MG63 (cell line): ENCODE measurements at places on chromosomes 5 and 9.

- no peak for DNase-seq
These were observed 119.4 kb downstream of the VCAN start for GRCh38 chr5:83590966-83591365.

GRCh38 chr9:79955300-79955699, 383.5 kb downstream of the TLE4 start:
- DNase-seq, result no peak

GRCh38 chr9:3541206-3541605, 15.4 kb upstream of the RFX3 start:
- DNase-seq, result no peak

- no peak for DNase-seq
These were observed 204.8 kb upstream of the PIK3R1 start for GRCh38 chr5:68010740-68011139.

- no peak for DNase-seq
These were observed 11.1 kb downstream of the CNTFR start for GRCh38 chr9:34578241-34579103.
